Activated CD8-positive, alpha-beta T cell treated with anti-CD3 and anti-CD28 coated beads, Interleukin-2, amount 10 ng/mL, durations not matched to agents 7 days and 5 days (primary cell): ENCODE measurements at places on chromosomes 1 and 21. TPM values are rescaled to one million over a fixed set of nuclear protein-coding genes. Genes with fewer than 3 reads are reported as not detected.

DNA sequence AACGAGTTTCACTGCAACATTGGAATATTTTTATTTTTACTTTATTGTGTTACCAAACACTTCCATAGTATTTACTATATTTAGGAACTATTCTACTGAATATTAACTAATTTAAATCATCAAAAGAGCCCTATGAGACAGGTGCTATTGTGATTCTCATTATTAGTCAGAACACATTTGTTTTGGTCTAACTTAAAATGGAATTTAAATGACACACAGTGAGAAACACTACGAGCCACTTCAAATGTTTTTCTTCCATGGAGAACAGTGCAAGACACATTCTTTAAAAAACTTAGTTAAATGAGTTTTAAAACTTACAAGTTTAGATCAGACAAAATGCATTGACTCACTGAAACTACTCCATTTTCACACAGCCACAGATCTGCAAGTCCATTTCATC lies 6.6 kb upstream of the TRAF3IP3 start:
- H3K27me3 ChIP-seq: no peaks in the 10 kb centered on the region
- H3K4me1 ChIP-seq: peaks cover 69% of the 10 kb centered on the region
- DNase-seq: no peak
- no peak overlapping the region for H3K4me3 ChIP-seq
- no peaks in the 10 kb centered on the region for H3K36me3 ChIP-seq

DNA sequence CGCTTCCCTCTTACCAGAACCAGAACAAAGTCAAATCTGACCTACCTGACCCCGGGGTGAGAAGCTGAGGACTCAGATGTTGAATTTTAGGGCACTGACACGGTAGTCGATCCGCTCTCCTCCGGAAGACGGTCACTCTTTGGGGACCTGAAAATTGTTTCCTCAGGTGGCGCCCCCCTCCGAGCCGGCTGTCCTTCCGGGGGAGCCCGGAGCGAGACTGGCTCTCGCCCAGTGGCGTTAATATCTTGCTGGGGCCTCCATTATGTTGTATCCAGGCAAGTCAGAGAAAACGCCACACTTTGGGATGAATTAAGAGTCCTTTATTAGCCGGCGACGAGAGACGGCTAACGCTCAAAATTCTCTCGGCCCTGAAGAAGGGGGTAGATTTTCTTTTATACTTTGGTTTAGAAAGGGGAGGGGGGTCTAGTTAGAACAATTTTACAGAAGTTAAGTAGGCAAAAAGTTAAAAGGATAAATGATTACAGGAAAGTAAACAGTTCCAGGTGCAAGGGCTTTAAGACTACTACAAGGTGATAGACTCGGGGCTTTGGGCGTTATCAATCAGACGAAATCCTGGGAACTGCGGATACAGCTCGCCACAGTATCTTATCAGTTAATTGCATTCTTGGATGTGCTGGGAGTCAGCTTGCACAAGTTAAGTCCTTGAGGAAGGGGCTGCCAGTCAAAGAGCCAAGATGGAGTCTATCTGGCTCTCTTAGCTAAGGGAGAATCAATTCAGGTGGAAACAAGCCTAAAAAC lies 269.5 kb downstream of the DSCAM start:
- H3K27me3 ChIP-seq: no peaks in the 10 kb centered on the region
- H3K27ac ChIP-seq: no peak overlapping the region
- no peak for DNase-seq
- H3K4me3 ChIP-seq: no peak overlapping the region
- no peaks in the 10 kb centered on the region for H3K4me1 ChIP-seq

- H3K36me3 ChIP-seq: no peaks in the 10 kb centered on the region
- no peak for DNase-seq
- no peak overlapping the region for H3K4me3 ChIP-seq
Measured at GRCh38 chr1:94283462-94283861, 46.1 kb upstream of the ARHGAP29 start.

The TMOD4 gene
- total RNA-seq: 3.4 TPM

The TMEM81 gene
- 2.3 TPM for total RNA-seq
